K562 (cell line): ENCODE measurements at places on chromosomes 4 and X. TPM values are rescaled to one million over a fixed set of nuclear protein-coding genes. Genes with fewer than 3 reads are reported as not detected.

- DNase-seq = no peak
Observed at GRCh38 chr4:174702979-174703478, 126.0 kb downstream of the GLRA3 start.

DNA sequence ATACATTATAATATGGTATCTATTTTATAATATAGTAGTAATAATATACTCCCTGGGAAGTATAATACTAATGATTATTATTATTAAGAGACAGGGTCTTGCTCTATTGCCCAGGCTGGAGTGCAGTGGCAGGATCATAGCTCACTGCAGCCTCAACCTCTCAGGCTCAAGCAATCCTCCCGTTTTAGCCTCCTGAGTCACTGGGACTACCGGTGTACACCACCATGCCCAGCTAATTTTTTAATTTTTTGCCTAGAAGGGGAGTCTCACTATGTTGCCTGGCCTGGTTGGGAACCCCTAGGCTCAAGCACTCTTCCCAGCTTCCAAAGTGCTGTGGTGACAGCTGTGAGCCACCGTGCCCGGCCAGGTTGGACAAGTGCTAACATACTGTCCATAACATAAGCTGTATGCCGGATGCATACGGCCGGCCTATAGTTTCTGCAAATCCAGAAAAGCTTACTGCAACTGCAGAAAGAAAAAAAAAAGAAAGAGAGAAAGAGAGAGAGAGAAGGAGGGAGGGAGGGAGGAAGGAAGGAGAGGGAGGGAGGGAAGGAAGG is 94.2 kb upstream of the PPP2R3B start:
- DNase-seq = no peak

- DNase-seq = no peak
Observed at GRCh38 chr4:4791299-4792111, 68.0 kb upstream of the MSX1 start.

The CXorf49 gene
- polyA plus RNA-seq = not detected in 2 replicates

GRCh38 chr4:73676861-73677323 is 56.7 kb upstream of the RASSF6 start:
- DNase-seq = no peak

The TCP11X2 gene
- not detected in 2 replicates for polyA plus RNA-seq

- peak; percentile 54 for DNase-seq
Observed at GRCh38 chr4:112234952-112235609, 3.5 kb downstream of the AP1AR start.

DNA sequence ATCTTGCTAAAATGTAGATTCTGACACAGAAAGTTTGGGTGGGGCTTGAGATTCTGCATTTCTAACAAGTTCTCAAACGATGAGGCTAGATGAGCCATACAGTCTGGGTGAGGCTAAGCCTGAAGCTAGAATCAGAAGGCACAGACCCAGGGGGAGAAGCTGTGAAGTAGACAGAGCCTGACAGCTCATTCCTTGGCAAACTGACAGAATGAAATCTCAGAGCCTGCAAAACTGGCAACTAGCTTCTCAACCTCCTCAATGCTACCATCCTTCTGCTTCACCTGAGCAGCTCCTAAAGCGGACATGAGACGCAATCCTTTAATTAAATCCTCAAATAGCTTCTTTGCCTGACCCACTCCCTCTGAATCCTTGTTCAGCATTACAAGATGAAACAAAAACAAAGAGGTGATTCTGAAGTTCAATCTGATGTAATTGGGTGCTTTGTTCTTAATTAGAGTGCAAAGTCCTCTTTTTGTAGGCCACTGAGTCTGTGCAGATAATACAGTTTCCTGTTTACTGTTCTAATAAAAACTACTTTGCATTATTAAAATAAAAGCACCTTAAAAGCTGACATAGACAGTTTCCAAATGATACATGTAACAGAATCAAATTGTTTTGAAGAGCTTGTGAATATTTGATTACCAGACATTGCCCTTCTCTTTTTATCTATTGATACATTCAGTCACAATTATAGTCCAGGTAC is 71.0 kb upstream of the BMP2K start:
- no peak for DNase-seq

- DNase-seq = no peak
Observed at GRCh38 chrX:152652467-152652866, 14.8 kb downstream of the GABRQ start.

GRCh38 chrX:71543316-71543715 is 10.4 kb downstream of the OGT start:
- DNase-seq = no peak

The EREG gene
- 1.5 and 3.1 TPM in 2 replicates for polyA plus RNA-seq

GRCh38 chr4:124566030-124566429 is 146.5 kb downstream of the ANKRD50 start:
- DNase-seq = no peak

- no peak for DNase-seq
Observed at GRCh38 chrX:41302370-41302769, 31.6 kb upstream of the DDX3X start.

GRCh38 chr4:17646693-17647092 is 32.3 kb downstream of the MED28 start:
- DNase-seq = no peak

The MAGEA1 gene
- 51.0 and 51.9 TPM in 2 replicates for polyA plus RNA-seq

GRCh38 chr4:90889171-90889570 is 762.0 kb downstream of the CCSER1 start:
- no peak for DNase-seq

GRCh38 chrX:75276666-75277065 is 2.8 kb downstream of the UPRT start:
- no peak for DNase-seq

The ERAS gene
- polyA plus RNA-seq = 0.12 TPM in 1 of 2 replicates, not detected in the other

- DNase-seq = no peak
Observed at GRCh38 chr4:101818362-101818761, 27.8 kb downstream of the BANK1 start.

DNA sequence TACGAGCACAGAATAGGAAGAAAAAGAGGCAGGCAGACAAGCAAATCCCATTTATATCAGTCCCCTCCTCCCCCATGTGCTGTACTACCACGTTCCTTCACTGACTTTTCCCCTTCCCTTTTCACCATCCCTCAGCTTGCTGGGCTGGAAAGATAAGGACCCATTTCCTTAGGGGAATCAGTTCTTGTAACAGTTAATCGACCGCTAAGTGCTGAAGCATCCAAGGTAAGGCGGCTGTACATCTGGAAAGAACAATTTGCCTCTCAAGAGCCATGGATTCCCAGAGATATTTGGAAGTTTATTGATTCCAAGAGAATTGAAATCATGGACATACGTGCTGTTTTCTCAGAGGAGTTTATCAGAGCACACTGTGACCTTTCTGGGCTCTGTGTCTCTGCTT is 1688.0 kb downstream of the STIM2 start:
- DNase-seq = no peak

The NEIL3 gene
- 11.9 and 14.1 TPM in 2 replicates for polyA plus RNA-seq

DNA sequence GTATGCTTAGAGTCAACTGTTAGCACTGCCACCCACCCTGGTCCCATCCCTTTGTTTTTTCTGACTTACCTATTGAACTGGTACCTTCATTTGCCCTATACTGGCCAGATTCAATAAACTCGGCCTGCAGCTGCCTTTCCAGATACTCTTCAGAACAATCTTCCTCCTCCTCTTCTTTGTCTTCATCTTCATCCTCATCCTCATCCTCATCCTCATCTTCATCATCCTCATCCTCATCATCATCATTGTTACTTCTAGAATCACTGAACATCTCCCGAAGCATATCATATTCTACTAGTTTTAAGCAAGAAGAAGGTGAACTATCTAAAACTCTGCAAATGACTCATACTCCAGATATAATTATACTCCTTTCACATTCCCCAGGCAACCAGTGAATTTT is 14.9 kb downstream of the TAF7L start:
- DNase-seq = no peak

The RADX gene
- polyA plus RNA-seq = 0.11 and 0.19 TPM in 2 replicates

DNA sequence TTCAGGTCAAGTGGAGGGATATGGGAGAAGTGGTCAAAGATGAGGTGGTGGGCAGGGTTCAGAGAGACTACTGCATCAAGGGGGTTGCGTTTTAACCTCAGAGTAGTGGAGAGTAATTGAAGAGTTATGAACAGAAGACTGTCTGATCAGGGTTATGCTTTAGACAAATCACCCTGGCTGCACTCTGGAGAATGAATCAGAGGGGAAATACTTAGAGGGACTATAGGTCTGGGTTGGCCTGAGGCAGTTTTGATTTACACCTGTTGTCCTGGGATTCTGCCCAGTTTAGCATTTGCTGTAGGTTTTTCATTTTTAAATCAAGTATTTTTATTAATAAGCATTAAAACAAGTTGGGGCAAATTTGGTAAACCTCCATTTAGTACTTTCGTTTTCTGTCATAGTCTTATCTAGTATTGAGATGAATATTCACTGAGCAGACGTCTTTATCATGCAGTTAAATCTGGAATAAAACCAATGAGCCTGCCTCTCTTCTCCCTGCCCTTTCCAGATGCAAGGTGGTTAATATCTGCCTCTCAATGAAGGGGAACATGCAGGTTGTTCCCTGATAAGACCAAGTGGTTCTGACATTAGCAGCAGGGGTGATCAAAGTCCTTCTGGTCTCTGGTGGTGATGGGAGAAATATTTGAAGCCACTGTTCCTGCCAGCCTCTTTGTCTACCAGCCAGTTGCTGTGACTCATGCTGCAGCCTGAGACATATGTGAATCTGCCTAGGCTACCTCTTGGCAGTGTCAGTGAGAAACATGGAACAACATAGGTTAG is 116.0 kb upstream of the RPS6KA3 start:
- DNase-seq = no peak

DNA sequence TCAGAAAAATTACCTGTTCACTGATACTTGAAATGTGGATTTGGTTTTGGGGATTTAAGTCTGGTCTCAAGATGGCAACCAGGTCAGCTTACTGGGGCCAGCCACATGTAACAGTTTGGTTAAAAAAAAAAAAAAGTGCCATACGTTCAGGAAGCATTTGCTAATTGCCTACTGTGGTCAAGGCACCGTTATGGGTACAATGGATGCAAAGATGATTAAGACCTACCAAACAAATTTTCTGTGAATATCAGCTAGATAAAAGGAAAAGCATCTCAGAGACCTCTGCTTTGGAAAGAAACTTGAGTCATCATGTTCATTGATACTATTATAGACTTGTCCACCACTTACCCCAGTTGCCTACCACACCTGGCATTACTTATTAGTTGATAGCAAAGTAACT is 80.9 kb downstream of the FNIP2 start:
- no peak for DNase-seq

DNA sequence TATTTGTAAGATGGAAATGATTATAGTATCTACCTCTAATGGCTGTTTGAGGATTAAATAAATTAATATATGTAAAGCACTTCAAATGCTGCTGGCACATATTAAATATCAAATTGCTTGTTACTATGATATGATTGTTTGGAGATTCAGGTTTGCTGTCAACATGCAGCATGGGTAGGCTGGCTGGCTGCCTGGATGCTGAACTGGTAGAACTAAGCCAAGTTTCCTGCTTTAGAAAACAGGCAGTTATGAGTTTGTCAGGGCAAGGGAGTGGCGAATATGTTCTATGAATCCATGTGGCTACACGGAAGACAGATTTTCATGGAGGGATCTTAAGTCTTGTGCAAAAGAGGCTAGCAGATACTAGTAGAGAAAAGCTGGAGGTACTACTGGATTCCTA is 239.6 kb downstream of the GBA3 start:
- DNase-seq = no peak

DNA sequence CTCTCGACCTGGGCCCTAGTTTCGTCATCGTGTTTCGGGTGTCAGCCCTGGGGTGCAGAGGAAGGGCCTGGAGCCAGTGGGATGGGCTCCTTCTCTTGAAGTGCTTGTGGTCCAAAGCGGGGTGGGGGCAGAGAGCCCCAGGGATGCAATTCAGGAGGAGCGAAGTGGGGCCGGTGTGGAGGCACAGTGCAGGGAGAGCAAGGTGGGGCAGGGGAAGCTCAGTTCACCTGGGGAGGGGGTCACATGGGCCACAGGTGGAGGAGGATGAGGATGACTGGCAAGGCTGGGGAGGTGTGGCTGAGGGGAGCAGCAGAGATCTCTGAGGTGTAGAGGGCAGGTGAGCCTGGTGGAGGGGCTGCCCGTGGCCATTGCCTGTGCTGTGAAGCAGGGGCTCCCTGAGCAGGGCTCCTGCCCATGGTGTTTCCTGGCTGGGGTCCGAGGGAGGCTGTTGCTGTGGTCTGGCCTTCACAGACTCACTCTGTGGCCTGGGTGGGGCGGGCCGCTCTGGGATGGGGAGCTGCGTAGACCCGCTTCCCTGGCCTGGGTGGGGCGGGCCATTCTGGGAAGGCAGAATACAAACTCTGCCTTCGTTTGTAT is 6.9 kb downstream of the SORCS2 start:
- no peak for DNase-seq

DNA sequence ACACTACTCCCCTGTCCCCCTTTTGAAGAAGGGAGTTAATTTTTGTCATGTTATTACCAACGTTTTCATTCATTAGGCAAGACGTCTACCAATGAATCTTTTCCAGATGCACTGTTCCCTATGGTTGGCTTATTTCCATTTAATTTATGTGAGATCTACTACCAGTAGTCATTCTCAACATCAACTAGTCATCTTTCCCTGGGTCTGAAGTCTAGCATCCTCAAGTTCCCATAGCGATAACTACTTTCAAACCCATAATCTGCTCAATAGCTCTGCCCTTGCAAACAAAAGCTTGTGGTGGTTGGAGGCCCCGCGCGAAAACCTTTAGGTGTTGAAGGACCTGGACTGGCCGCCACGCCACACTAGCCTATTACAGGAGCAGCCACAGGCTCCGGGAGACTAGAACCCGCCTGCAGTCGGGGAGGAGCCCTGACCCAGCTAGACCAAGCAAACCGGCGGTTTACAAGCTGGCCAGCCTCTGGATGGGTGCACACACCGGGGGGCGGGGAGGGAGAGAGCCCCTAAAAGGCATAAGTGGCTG is 746 bp downstream of the PPAT start:
- DNase-seq = no peak

The CEP44 gene
- polyA plus RNA-seq = 21.2 and 22.7 TPM in 2 replicates

DNA sequence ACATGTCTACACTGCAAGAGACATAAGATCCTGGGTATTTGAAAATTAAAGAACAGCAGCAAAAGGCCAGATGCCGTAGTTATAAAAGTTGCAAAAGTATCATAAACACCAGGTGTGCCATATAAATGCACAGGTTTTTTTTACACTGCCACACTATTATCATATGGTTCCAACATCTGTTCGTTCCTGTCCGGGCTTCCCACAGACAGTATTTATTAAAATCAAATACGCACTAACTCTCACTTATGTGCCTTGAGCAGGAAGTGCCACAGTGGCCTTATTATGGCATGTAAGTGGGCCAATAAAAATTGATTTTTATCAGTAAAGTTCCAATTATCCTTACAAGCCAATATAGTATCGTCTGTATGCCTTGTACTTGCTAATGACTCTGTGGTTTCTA is 873.2 kb downstream of the RPA4 start:
- DNase-seq = no peak

The USP26 gene
- polyA plus RNA-seq = 0.24 and 0.49 TPM in 2 replicates

- no peak for DNase-seq
Observed at GRCh38 chr4:67885762-67886161, 2.0 kb upstream of the TMPRSS11D start.

The EGFL6 gene
- polyA plus RNA-seq = not detected in 2 replicates

GRCh38 chr4:73693811-73694210 is 46.6 kb upstream of the CXCL8 start:
- DNase-seq = no peak

The GDPD2 gene
- polyA plus RNA-seq = not detected in 2 replicates

The SLC4A4 gene
- polyA plus RNA-seq = 0.01 and 0.05 TPM in 2 replicates
